ENCODE measurements at places on chromosomes 7 and 10.
A peak's percentile ranks its signal among the peaks of the same experiment; 100 is the strongest.

DNA sequence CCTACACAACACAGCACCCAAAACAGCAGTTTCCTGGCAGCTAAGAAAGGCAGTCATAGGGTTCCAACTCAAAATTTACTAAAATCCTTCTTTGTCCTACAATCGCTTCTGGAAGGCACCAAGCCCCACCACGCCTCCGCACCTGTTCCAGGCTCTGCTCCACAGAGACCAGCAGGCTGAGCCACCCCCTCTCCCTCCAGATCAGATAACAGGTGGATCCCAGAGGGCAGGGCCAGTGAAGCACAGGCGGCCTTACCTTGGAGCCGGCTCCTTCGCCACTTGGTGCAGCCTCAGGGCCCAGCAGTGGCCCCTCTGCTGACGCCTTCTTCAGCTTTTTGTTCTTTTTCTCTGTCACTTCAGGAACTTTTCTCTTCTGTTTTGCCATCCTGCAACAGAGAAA is 33.0 kb downstream of the ZFAND2A start:
- no peak for ATAC-seq

DNA sequence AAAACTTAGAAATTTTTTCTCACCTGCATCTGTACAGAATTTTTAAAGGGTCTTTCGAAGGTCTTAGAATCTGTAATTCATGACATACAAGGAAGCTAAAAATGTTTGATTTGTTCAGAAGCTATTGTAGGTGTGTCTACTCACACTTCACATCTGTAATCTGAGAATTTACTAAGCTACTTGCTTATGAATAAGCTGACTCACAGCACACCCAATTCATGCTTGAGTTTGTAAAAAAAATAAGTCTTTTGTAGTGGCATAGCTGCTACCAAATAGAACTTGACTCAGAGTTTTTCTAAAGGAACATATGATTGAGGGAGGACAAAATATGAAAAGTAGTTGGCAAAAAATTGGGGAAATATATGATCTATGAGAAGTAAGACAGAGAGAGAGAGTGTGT is 12.7 kb upstream of the AGR2 start:
- no peak for ATAC-seq

DNA sequence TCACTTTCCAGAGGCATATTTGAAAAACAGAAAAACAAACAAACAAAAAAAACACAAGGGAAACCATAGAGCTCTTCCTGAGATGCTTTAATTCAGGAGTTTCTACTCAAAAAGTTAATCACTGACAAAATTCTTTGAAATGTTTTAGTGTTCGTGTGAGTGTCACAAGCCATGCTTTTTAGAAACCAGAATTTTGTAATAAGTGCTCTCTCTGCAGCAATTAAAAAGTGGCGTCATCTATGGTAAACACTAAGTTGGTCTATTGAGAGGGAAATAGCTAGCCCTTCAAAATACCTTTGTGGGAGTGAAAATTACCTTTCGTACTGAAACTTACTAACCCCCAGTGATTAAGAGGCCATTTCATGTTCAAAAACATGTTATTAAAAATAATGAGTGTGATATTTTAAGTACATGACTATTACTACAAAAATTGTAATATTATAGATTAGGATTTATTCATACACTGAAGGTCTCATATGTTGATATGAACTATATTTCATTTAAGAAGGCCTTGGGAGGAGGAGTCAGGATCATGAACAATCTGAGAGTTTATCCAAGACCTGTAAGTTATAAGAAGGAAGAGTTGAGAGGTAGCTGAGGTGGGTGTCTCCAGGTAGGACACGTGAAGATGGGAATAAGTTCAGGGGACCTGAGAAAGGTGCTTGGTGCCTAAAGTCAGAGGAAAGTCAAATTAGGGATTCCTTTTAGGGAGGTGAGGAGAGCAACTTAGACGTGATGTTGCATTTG is 94.6 kb downstream of the PPP1R9A start:
- ATAC-seq = no peak

DNA sequence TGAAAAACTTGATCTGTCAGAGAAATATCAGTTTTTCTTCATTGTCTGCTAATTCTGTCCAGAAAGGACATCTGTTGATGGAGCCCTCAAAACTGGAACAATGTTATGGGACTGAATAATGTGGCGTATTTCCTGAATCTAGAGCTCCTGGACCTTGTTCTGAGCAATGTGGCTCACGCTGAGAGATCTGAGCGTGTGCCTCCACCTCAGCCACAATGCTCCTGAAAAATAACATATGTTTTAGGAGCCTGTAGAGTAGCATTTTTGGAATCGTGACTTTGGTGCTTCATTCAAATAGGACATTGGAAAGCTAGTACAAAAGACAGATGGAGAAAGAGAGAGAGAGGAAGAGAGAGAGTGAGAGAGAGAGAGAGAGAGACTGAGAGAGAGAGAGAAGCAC is 110.3 kb downstream of the BMPER start:
- no peak for ATAC-seq

DNA sequence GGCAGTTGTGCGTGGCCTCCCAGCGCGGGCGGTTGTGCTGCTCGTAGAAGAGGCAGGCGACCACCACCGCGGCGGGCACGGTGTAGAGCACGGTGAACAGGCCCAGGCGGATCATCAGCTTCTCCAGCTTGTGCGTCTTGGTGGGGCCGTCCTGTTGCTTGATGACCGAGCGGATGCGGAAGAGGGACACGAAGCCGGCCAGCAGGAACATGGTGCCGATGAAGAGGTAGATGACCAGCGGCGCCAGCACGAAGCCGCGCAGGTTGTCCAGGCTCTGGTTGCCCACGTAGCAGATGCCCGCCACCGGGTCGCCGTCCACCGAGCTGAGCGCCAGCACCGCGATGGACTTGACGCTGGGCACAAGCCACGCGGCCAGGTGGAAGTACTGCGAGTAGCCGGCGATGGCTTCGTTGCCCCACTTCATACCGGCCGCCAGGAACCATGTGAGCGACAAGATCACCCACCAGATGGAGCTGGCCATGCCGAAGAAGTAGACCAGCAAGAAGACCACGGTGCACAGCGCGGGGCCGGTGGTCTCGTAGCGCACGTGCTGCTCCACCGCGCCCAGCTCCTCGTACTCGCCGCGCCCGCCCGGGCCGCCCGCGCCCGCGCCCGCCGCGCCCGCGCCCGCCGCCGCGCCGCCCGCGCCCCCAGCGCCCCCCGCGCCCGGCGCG is 2.2 kb downstream of the FZD8 start:
- no peak for ATAC-seq

- peak; percentile 76 for ATAC-seq
Observed at GRCh38 chr10:6558759-6559461, 21.2 kb downstream of the PRKCQ start.

All from activated T-helper 17 cell treated with anti-CD3 and anti-CD28 coated beads, Interleukin-2, amount 50 U/mL, for 72 hours (primary cell).